ENCODE measurements at places on chromosomes 1 and 21.

GRCh38 chr1:182388392-182389134 is 3.0 kb downstream of the GLUL start:
- no peak for DNase-seq

DNA sequence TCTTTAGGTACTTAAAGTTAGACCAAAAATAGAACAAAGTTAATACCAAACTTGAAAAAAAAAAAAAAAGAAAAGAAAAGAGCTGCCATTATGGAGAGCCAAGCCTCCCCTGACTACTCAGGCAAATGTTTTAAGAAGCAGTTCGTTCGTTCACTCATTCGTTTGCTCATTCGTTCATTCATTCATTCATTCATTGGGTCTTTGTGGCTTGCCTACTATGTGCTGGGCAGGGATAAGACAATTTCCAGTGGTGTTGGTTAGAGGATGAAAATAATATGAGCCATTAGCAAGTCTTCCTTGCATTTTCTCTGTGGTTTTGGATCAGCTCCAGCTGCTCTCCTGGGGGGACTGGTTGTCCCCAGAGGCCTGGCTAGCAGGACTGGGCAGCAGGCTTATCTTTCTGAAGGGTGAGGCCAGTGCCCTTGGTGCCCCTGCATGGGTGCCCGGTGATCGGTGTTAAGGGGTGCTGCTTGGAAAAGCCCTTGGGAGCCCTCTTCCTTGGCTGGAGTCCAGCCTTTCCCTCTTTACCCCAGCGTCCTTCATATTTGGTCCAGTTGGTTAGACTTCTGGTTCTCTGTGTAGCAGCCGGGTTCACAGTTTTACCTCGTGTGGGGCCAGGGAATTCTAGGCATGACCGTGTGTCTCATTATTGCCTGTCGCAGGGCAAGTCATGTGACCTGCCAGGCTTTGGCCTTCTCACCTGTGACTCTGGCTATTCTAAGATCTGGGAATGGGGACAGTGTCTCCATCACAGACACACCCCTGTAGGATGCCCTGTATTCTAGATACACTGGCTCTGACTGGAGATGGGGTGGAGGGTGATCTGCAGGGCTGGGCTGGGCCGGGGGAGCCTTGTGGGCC is 32.8 kb downstream of the LHX4 start:
- no peak for DNase-seq

- no peak for DNase-seq
Measured at GRCh38 chr1:49576327-49576901, 447.3 kb downstream of the AGBL4 start.

GRCh38 chr1:12153181-12153785 is 13.5 kb upstream of the TNFRSF1B start:
- DNase-seq: no peak

DNA sequence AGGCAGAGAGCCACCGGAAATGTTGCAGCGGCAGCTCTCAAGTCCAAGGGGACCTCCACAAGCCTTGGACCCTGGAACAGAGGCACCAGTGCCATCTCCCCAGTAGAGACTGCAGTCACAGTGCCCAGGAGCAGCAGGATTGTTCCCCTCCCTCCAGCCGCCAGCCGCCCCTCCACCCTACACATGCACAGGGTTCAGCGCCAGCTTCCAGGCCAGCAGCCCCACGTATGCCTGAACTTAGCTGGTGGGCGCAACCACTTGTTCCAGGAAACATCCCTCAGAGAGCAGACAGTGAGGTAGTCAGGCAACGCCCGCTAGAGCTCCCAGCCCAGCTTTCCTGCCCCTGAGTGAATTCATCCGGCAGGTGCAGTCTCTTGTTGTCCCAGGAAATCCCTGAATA is 1098.1 kb upstream of the NCAM2 start:
- no peak for DNase-seq

DNA sequence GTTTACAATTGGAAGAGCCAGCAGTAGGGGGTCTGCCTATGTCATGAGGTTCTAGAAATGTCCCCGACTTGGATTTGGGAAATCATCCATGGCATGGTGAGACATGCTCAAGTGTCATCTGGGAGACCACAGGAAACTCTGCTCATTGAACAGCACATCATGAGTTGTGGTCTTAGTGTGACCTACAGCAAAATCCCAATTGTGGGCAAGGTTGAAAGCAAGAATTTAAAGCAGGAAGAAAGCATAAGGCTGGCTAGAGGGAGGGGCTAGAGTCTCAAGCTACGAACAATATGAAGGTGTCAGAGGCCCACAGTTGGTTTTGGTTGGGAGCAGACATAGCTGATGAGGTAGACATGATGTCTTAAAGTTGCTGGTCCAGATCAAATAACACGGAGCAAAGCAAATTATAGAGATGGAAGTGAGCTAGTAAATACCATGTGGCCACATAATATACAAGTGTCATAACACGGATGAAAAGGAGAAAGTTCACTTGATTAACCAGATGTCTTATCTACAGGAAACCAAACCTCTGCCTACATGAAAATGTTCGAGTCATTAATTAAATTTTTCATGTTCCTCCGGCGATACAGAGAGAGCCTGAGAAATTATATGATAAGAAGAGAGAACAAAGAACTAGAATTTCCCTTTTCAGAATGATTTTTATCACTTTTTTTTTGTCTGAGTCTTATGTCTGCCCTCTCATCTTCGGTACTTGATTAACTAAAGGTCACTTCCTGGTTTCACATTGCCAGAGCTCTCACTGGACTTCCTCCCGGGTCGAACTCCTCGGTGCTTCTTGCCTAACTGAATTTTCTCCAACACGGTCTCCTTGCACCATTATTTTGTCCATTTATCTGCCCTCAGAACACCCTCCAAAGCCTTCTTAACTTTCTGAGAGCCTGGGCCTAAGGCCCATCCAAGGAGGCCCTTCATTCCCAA is 67.5 kb upstream of the DUSP10 start:
- DNase-seq: no peak
